C1 segment of cervical spinal cord (tissue), 14 donors: ENCODE measurements at places on chromosomes 3 and 15.

GRCh38 chr3:186368176-186368575 lies 6.1 kb upstream of the DGKG start:
- DNase-seq = no peak

DNA sequence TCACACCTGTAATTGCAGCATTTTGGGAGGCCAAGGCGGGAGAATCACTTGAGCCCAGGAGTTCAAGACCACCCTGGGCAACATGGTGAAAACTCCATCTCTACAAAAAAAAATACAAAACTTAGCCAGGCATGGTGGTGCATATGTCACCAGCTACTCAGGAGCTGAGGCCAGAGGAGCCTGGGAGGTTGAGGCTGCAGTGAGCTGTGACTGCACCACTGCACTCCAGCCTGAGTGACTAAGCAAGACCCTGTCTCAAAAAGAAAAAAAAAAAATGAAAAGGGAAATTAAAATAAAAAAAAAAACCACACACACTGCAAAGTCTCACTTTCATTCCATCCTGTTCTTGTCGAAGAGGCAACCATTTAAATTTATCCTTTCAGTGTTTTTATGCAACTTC lies 100.8 kb upstream of the PIAS1 start:
- DNase-seq = no peak

DNA sequence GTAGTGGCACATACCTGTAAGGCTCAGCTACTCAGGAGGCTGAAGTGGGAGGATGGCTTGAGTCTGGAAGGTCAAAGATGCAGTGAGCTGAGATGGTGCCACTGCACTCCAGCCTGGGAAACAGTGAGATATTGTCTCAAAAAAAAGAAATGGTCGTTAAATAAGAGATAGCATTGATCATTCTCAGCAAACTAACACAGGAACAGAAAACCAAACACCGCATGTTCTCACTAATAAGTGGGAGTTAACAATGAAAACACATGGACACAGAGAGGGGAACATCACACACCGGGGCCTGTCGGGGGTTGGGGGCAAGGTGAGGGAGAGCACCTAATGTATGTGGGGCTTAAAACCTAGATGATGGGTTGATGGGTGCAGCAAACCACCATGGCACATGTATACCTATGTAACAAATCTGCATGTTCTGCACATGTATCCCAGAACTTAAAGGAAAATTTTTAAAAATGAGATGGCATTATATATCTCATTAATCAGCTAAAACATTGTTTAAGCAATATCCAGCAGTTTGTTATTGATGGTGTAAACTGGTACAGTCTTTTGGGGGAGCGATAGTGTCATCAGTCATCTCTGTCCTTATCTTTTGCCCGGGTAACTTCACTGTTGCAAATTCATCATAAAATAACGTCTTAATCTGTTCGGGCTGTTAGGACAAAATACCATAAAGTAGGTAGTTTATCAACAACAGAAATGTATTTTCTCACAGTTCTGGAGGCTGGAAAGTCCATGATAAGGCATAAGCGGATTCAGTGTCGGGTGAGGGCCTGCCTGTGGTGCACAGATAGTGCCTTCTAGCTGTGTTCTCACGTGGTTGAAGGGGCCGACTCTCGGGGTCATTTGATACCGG lies 1.7 kb upstream of the MAN2A2 start:
- DNase-seq = no peak

DNA sequence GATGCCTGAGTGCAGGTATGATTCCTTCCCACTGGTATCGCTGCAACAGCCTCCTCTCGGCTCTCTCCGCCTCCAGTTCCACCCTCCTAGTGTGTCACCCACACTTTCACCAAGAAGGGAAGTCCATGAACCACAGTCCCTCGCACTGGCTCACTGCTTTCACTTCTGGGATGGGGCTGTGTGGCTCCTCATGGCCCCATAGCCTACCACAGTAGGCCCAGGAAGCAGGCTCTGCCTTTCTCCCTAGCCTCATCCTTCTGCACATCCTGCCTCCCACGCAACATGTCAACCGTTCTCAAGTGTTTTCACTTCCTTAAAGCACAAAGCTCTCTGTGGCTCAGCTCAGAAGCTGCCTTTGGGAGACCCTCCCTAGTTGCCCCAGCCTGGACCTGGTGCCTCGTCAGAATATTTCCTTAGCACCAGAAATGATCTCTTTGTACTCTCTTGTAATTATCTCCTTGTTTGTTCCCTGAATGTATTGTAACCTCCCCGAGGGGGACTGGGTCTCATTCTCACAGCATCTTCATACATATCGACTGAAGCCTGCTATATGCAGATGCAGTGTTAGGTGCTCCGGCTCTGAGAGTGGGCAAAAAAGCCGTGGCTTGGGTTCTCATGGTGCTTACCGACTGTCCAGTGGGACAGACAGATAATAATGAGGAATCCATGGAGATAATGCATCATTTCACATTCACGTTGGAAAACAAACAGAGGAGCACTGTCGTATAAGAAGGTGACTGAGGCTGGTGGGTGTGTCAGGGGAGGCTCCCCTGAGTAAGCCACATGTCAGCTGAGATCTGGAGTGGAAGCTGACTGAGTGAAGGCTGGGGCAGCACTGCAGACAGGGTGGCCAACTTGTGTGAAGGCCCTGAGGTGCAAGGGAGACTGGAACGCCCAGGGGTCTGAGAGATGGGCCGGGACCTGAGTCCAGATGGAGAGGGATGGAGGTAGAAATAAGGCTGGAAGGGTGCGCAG lies 107.1 kb downstream of the DGKG start:
- no peak for DNase-seq

DNA sequence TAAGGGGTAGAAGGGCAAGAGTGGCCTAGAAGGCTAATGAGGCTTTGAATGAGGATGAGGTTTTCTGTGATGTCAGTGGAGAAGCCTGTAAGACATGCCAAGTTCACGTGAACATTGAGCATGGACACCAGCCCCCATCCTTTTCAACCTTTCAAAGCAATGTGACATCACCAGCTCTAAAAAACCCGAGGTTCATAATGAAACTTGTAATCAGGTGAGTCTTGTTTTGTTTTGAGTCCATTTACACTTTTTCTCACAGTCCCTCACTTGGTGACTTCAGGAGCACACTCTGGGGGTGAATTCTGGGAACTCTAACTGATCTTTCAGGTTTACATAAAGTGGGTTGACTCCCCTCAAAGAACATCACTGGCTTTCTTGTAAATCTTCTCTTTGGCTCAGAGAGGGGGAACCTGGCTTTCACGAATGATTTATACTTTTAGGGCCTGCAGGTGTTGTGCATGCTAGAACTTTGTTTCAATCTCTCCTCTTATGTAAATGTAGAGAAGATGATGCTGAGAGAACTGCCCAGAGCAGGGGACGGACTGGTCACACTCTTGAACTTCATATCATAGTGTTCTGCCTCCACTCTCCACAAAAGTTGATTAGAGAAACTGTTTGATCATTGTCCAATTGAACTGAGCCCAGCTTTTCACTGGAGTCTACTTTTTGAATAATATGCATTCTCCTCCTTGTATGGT lies 224.7 kb upstream of the SATB1 start:
- no peak for DNase-seq

DNA sequence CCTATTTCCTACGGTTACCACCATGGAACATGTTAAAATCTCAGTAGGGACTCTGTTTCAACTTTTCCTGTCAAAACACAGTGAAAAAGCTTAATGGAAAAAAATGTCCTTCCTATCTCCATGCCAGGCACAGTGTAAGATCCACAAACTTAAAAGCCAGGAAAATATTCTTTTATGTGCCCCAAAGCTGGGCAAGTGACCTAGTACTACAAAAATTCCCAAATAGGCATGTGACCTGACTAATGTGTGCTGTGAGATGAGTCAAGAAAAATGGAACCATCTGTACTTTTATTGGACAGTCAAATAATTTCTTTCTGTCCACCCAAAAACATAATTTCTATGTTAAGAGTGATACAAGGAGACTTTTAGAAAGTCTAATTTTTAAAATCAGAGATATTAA lies 406.0 kb downstream of the ZBTB20 start:
- no peak for DNase-seq

- DNase-seq = no peak
Observed at GRCh38 chr3:54685213-54685612, 242.6 kb downstream of the LRTM1 start.

GRCh38 chr3:155785662-155786295 lies 20.3 kb downstream of the C3orf33 start:
- no peak for DNase-seq

- no peak for DNase-seq
Observed at GRCh38 chr15:90411176-90411575, 23.1 kb downstream of the IQGAP1 start.

GRCh38 chr3:88462230-88462629 lies 312.5 kb downstream of the C3orf38 start:
- DNase-seq = no peak

DNA sequence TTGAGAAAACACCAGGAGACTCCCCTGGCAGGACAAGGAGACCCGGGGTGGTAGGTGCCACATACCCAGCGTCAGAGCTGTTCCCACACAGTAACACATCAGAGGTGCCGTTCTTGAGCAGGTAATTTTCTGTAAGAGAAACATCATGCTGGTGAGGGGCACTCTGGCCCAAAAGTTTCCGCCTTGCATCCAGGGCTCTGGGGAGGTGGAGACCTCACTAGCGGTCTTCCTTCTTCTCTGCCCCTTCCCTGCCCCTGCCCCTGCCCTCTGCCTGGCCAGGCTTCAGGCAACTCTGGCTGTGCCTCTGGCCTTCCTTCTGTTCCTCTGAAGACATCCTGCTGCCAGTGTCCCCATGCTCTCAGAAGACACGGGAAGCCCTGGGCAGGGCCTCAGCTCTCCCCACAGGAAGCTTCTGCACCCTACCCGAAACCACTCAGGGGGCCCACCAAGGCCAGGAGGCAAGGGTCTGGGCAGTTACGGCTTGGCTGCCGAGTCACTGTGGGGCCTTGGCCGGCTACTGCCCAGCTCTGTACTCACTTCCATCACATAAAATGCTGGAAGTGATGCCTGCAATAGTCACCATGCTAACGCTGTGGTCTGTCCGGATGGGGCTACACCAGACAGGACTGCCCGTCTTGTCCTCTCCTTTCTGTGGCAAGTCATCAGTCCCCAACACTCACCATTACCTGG lies 41.3 kb downstream of the SCN5A start:
- DNase-seq = no peak

DNA sequence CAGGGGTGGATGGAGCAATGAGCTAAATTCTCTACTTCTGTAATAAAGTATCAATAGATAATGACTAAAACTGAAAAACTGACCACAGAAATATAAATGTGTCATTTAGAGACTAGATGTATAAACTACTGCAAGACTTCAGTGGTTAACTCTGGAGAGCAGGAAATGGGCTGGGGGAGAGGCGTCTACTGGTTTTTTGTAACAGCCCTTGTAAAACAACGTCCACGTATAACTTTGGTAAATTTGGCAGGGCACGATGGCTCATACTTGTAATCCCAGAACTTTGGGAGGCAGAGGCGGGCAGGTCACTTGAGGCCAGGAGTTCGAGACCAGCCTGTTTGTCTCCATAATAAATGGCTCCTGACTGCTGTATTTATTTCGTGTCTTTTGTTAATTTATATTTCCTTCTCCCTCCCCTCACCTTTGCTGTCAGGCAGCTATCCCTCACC lies 12.5 kb downstream of the RAB27A start:
- no peak for DNase-seq

GRCh38 chr15:65374821-65375401 lies 2.9 kb downstream of the IGDCC3 start:
- no peak for DNase-seq

- DNase-seq = no peak
Observed at GRCh38 chr15:98421419-98422129, 226.8 kb upstream of the IGF1R start.

DNA sequence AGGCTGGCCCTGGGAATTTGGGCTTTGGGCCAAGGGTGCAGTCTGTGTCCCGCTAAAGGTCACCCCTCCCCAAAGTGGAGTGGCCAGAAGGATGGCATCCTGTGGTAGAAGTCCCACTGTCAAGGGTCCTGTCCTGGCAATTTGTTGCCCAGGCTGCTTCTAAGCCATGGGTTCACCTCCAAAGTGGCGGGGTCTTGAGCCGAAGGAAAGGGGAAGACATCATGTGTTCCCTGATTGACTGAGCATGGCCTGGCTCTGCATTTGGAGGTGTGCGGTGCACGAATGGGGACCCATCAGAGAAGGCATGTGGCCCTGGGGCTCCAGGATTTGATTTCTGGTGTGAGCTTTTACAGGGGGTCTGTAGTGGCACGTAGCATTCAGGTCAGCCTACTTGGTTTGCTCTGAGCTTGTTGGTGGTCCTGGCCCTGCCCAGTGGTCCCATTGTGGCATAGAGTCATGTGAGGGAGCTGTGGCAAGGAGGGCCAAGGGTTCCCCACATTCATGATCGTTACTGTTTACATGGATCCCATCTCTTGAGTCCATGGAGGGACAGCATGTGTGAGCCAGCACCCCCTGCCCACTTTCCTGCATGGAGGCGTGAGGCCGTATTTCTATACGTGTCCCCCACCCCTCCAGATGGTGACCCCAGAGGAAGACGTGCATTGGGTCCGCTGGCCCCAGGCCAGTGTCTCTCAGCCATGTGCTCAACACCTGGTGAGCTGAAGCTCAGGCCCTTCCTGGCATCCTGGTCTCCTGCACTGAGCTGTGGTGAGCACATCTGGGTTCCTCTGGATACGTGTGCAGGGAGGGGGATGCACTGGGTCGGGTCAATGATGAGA lies 225.1 kb downstream of the SNRPN start:
- no peak for DNase-seq

DNA sequence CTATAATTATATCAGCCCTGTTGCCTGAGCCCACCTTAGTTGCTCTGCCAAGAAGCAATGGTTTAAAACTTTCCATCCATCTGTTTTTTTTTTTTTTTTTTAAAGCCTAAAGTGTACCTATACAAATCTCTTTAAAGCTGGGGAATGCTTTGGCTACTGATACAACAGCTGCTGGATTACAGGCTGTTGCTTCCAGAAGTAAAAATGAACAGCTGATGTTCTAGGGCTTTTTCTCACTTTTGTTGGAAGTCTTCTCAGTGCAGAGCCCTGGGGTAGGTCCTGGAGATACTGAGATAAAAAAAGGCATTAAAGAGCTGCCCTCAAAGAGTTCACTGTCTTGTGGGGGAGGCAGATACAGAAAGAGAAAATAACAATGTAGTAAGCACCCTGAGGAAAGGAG lies 218.1 kb downstream of the NLGN1 start:
- DNase-seq = no peak

GRCh38 chr3:180594631-180595558 lies 7.1 kb upstream of the TTC14 start:
- no peak for DNase-seq

DNA sequence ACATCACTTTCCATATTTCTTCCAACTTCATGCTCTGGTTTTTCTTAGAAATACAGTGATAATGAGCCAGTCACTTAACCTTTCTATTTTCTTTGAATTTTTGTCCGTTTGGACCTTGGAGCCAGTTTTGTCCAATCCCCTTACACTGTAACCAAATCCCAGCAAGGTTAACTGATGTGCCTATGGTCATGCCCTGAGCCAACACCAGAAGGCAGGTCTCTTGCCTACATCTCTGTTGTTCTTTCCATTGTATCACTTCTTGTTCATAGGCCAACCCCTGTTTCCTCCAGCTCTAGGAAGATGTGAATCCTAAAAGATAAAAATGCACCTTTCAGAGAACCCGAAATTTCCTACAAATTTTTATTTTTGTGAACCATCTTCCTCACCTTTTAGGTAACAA lies 122.7 kb downstream of the CMSS1 start:
- no peak for DNase-seq

GRCh38 chr15:101167411-101167752 lies 84.5 kb downstream of the CHSY1 start:
- no peak for DNase-seq

GRCh38 chr15:29345549-29346525 lies 76.2 kb upstream of the NSMCE3 start:
- no peak for DNase-seq
